Activated CD4-positive, alpha-beta T cell treated with anti-CD3 and anti-CD28 coated beads, Interleukin-2, amount 10 ng/mL, durations not matched to agents 7 days and 5 days (primary cell): ENCODE measurements at places on chromosomes 12 and 14.

- DNase-seq, result no peak
These were observed 66.8 kb downstream of the TXNDC16 start for GRCh38 chr14:52485350-52485960.

DNA sequence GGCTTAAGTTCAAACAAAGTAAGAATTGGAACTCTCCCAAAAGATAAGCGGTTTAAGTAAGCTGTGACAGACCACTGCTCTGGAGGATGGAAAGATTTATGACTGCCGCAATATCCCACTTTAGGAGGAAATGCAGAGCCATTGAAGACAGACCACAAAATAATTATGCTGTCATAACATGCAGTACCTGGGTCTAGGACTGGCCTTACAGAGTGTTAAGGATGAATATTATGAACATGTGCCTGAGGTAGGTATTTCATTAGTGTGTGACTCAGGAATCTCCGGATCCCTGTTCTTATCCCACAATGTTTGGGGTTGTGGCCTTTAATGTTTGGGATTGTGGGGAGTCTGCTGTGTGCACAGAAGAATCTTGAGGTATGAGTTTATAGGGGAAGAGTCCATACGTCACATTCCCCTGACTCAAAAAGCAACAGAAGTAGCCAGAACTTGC, 114.9 kb downstream of the SAMD4A start:
- DNase-seq, result no peak

DNA sequence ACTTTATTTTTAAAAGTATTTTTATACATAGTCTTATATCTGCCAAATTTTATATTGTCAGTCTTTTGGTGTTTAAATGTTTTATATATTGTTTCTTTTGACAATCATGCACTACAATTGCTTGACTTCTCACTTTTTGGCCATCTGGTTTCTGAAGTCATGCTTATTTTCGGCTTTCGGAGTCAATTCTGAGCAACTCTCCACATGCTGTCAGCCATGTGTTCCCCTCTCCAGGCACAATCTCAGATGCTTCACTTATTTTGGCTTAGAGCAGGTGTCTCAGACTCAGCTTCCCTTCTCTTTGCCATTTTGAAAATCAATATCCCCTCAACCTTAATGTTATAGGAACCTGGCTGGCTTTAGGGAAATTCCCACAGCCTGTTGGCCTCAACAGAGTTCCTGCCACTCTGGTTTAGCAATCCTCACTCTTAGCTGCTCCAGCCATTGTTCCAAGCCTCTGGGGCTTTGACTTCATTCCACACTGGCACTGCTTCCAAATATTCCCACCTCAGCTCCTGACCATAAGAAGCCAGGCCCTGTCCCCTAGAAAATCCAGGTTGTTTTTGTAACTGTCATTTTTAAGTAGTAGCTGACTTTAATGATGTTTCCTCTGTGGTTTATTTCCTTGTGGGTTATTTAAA, 125.5 kb upstream of the FAR2 start:
- no peak for DNase-seq

- no peak for DNase-seq
These were observed 93.7 kb downstream of the TESC start for GRCh38 chr12:117005417-117006046.

DNA sequence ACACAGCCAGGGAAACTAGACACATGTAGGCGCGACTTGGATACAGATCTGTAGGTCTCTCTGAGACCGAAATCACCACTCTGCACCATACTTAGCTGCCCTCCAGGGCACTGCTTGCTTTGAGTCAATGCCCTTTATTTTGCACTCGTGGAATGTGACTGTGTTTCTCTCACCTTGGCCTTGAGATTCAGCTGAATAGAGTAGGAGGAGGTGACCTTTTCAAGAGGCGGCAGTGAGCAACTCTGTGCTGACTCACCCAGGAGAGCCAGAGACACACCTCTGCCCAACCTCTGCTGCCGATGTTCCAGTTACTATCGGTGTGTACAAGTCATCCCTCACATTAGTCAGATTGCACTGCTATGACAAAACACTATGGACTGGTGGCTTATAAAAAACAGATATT, 583.4 kb downstream of the VRK1 start:
- peak; percentile 22 for DNase-seq

GRCh38 chr14:95346266-95346665, 26.6 kb upstream of the CLMN start:
- DNase-seq, result no peak

DNA sequence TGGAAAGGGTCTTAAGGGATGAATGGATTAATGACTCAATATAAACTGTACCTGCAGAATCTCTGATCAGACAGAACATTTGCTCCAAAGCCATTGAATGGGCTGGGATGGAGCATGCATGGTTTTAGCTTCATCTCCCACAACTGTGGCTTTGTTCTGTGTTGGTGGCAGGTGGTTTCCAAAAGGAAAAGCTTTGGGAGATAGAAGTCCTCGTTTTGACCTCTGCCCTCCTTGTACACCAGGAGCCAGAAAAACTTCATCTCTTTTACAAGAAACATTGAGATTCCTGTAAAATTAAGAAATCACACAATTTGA, 39.5 kb downstream of the GPR65 start:
- no peak for DNase-seq

- DNase-seq, result peak; percentile 24
These were observed 70.2 kb upstream of the TCL1A start for GRCh38 chr14:95784137-95784536.

- DNase-seq, result no peak
These were observed 16.0 kb upstream of the CCT2 start for GRCh38 chr12:69569236-69569635.

- DNase-seq, result no peak
These were observed 23.4 kb downstream of the CDK17 start for GRCh38 chr12:96376865-96377264.

DNA sequence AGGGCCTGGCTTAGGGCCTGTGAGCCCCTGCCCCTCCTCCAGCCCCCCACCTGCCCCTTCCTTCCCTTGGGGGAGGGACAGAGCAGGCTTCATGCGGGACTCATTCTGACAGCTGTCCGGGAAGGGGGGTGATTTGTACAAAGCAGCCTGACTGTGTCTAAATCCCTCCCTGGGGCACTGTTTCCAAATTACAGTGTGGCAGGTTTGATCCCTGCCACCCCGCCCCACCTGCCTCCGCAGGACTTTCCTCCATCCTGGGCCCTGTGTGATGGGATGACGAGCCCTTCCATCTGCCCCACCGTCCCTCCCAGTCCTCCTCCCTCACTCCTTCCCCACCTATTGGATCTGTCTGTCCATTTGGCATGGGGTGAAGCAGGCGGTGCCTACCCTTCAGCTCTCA, 363.9 kb downstream of the BCL11B start:
- no peak for DNase-seq

DNA sequence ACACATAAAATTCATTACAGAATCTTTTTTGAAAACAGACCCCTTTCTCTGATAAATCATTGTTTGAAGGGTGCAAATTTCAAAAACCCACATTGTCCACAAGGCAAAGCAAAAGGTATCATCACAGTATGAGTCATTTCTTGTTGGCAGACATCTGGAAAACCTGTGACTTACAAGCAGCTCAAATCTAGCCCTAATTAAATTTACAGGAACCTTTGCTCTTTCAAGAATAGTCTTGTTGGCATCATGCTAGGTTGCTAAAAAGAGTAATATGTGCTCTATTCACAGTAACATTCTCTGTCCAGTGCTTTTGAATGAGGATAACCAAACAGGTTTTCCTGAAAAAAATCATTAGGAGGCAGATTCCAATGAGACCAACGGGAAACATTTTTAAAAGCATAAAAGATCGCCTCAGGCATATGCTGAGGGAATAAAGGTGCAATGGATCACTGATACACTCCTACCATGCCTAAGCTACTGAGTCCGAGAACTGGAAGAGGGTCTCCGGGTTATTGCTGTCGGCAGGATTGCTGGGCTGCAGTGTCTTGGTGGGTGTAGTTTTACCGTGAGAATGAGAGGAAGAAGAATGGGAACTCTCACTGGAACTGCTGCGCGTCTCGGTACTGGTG, 55.5 kb upstream of the TTC7B start:
- DNase-seq, result no peak

DNA sequence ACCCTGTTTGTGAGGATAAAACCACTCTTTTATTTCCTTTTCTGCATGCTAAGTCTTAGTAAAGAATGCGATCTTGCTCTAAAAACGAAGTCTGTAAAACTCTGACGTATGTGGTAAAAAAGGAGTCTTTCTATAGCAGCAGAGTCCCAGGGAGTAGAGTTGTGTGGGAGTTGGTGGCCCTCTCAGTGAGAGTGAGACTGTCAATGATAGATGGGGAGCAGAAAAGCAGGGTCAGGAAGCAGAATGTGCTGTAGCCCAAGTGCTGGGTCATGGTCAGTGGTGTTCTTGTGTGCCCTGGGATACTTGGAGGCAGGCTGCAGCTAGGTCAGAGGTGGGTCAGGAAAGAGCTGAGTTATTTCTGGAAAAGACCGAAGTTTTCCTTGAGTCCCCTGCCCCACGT, 20.3 kb upstream of the GPR33 start:
- no peak for DNase-seq

DNA sequence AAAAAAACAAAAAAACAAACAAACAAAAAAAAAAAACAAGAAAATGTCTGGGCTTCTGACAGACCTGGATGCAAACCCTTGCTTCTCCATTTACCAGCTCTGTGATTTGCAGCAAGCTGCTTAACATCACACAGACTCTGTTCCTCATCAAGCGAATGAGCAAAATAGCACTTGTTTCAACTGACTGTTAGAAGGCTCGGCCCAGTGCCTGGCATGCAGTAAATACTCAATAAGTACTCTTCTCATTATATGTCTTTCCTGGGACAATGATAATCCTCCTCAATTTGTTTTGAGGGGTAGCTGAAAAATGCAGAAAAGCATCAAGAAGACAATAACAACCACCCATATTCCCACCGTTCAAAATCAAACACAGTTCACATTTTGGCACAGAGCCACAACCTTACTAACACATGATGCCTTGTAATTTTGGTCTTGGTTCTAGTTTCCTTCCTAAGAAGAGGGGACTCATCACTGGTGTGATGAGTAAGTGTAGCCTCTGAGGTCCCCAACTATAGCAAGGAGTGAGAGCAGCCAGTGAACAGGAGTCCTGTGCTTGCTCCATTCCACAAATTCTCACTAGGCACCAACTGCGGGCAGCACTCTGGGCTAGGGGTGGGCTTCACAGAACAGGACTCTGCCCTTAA, 60.4 kb downstream of the TTC7B start:
- no peak for DNase-seq

DNA sequence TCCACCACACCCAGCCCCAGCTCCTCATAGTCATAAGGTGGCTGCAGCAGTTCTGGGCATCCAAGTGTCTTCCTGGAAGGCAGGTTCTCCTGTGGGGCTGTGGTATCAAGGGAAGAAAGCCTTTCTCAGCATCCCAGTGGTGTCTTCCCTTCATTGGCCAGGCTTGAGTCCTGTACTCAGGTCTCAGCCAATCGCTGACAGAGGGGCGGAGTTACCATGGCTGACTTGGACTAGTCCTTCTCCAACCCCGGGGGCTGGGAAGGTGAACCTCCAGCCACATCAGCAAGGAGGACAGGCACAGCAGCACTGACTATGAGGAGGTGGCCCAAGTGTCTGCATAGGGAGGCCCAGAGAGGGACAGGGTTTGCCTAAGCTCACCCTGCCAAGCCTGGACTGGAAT, 64.0 kb upstream of the SLC24A4 start:
- no peak for DNase-seq

DNA sequence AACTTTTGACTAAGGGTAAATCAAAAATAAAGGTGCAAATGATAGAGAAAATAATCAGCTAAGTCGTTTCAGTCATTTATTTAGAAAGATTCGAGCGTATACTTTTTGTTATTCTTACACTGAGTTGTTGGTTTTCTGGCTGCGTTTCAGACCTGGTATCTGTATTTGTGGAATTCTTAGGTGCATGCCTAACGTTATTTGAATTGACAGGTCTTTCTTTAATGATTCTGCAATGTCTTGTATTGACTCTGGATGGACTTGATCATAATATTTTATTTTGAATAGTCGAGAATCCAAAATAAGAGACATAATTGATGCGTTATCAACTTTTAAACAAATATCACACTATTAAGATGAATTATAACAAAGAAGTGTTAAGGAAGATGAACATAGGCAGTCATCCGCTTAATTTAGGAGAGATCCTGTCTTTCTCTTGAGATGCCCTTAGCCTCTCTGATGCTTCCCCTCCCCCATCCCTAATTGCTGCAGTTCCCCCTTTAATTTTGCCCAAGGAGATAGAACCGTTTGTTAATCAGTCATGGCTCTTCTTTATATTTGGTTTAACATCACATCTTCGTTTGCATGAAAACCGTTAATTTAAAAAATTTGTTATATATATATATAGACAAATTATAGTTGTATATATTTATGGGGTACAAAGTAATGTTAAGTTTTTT, 1.8 kb downstream of the ALX1 start:
- no peak for DNase-seq

DNA sequence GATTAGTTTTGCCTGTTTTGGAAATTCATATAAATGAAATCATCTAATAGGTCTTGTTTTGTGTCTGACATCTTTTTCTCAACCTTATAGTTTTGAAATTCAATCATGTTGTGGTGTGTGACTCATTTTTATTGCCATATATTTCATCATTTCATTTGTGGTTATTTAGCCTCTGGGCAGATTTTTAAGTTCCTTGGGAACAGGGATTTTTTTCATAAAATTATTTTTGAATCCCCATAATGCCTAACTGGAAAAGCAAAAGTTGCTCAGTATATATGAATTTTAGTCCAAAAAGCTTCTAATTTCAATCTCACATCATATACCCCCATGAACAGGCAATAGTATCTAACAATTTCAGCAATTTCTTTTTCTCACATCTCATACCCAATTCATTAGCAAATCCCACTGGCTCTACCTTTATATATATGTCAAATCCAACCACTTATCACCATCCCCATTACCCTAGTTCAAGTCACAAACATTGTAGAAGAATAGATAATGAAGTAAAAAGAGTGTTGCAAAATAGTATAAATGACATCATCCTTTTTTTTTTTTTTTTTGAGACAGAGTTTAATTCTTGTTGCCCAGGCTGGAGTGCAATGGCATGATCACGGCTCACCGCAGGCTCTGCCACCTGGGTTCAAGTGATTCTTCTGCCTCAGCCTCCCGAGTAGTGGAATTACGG, 2.6 kb upstream of the OR6J1 start:
- no peak for DNase-seq

DNA sequence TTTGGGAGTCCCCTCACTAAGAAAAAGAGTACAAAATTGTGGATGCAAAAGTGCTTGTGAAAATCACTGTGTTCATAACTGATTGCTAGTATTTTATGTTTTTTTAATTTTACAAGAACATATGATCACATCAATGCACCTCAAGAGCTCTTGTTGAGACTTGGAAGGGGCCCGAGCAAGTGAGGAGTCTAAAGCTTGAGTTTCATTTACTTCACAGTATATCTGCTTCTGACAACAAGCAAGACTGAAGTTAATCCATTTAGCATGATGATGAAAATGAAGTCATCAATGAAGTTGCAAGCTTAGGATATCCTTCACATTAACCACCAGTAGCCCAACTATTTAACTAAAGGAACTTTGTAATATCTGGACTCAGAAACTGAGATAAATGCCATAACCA, 182.5 kb upstream of the DIO2 start:
- no peak for DNase-seq

GRCh38 chr12:96352161-96352835, 47.9 kb downstream of the CDK17 start:
- DNase-seq, result no peak

GRCh38 chr14:53020193-53020932, 69.5 kb upstream of the FERMT2 start:
- no peak for DNase-seq
